ENCODE measurements at places on chromosomes 3 and 15.

GRCh38 chr15:99433026-99433756, 132.6 kb upstream of the MEF2A start:
- DNase-seq: no peak

GRCh38 chr15:73908030-73908821, 18.0 kb upstream of the LOXL1 start:
- no peak for DNase-seq

GRCh38 chr3:159536876-159537275, 451.8 kb upstream of the IL12A start:
- DNase-seq: no peak

GRCh38 chr15:39315206-39315850, 265.6 kb upstream of the THBS1 start:
- DNase-seq: no peak

GRCh38 chr3:52021489-52022268, 26.0 kb upstream of the RPL29 start:
- no peak for DNase-seq

DNA sequence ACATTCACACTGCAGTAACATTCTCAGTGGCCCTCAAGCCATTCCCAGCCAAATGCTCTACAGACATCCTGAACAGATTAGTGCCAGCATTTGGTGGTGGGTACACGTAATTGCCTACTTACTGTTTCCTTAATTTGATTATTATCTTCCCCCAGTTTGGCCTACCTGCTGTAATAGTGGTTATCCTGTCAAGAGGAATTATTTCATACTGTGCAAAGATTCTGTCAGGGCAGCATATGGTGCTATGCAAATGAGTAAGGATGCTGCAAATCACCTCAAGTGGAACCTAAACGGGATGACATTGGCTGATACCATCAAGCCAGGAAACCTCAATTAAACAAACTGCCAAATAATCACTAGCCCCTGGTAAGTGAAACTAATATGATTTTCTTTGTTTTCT, 88.7 kb downstream of the SEMA6D start:
- DNase-seq: no peak

- no peak for DNase-seq
Measured at GRCh38 chr3:53604232-53604631, 109.8 kb downstream of the CACNA1D start.

DNA sequence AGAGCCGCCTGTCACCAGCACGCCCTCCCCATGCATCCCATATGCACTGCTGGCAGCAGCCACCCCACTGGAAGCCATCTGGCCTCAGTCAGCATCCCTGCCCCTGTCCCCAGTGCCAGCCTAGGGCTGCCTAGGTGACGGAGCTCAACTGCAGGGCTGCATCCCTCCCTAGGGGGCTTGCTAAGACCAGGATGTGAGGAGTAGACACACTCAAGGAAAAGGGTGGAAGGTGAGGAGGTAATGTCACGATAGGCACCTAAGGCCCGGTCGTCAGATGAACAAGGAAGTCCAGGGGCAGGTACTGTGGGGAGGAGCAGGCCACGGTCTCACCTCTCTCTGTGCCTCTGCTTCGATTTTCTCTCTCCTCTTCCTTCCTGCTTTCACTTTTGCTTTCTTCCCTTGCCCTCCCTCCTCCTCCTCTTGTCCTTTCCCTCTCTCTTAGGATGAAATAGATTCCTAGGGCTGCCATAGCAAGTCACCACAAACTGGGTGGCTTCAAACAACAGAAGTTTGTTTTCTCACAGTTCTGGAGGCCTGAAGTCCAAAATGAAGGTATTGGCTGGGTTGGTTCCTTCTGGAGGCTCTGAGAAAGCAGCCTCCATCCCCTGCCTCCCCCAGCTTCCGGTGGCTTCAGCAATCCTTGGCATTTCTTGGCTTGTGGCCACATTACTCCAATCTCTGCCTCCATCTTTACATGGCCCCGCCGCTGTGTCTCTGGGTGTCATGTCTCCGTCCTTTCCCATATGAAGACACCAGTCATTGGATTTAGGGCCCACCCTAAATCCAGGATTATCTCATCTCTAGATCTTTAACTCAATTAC, 298.3 kb downstream of the SHQ1 start:
- DNase-seq: no peak

GRCh38 chr3:536417-536813, 339.9 kb downstream of the CHL1 start:
- no peak for DNase-seq

GRCh38 chr3:122754929-122755328, 38.7 kb downstream of the HSPBAP1 start:
- no peak for DNase-seq

- no peak for DNase-seq
Measured at GRCh38 chr15:27701956-27702355, 397.2 kb downstream of the OCA2 start.

GRCh38 chr15:75921732-75922703, 18.3 kb downstream of the FBXO22 start:
- no peak for DNase-seq

- no peak for DNase-seq
Measured at GRCh38 chr3:167716920-167717319, 17.8 kb downstream of the PDCD10 start.

DNA sequence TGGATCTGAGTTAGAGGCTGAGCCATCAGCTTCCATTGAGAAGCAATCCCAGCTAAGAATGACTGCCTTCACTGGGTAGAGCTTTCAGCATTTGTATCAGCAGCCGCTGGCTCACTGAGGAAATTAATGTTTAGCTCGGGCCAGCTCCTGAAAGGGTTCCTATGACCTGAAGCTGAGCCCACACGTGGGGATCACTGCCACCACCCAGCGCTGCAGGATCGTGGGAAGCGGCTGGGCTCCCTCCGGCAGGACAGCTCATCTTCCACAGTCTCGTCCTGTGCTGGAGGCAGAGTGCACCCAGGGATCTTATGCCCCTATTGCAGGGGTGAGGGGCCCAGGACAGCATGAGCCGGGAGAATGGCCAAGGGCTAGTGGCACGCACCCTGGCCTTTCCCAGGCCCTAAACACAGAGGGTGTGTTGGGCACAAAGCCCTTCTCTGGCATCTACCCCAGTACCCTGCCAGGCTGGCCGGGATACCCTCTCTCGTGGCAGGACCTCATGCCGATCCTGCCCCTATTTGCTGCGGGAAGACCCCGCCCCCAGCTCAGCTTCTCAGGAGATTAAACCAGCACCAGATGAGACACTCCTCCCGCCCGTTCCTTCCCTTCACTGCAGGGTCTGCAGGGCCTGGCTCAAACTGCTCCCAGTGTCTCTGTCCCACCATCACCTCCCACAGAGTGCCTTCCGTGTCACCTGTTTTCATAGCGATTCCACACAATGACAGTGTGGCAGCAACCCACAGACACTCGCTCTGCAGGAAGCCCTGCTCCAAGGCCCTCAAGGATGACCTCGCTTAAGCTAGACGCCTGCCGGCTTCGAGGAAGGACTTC, 28.5 kb downstream of the KLHL25 start:
- no peak for DNase-seq

- DNase-seq: no peak
Measured at GRCh38 chr3:102304550-102304949, 130.3 kb upstream of the ZPLD1 start.
